ENCODE measurements at places on chromosomes 7 and 10.

- peak; percentile 9 for DNase-seq
Observed at GRCh38 chr7:77799078-77799964, 748 bp downstream of the PHTF2 start.

DNA sequence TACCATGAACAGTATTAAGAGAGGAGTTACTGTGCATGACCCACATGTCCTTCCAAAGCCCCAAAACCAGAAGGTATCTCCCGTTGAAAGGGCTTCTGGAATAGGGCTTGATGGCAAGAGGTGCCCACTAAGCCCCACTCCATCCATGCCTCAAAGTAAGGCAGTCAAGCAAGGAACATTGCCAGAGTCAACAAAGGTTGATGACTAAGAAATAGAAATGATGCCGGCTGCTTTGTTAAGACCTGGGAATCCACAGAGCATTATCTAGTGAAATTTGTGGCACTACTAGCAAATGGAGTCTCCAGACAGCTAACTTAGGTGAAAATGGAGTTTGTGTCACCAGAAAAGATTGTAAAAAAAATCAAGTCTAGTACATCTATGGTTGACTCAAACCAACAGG lies 6.2 kb downstream of the SFR1 start:
- DNase-seq, result no peak

DNA sequence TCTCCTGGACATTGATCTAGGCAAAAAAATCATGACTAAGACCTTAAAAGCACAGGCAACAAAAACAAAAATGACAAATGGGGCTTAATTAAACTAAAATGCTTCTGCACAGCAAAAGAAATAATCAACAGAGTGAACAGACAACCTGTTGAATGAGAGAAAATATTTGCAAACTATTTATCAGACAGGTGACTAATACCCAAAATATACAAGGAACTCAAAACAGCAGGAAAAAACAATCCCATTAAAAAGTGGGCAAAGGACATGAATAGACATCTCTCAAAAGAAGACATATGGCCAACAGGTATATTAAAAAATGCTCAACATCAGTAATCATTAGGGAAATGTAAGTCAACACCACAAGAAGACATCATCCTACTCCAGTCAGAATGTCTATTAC lies 166.8 kb downstream of the MTERF1 start:
- DNase-seq, result no peak

DNA sequence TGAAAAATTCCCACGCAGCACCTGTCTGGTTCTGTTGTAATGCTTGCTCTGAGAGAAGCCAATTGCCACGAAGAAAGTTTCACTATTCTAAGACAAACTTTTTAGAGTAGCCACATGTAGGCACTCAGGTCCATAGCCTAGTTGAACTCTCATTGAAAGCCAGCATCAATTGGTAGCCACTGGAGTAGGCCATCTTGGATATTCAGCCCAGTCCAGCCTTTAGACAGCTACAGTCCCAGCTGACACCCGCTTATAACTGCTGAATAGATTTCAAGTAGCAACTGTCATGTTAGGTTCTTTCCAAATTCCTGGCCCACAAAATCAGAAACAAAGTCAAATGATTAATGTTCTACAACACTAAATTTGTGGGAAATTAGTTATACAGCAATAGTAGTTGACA lies 31.6 kb downstream of the CUBN start:
- no peak for DNase-seq

GRCh38 chr7:157401567-157402387 lies 65.0 kb downstream of the DNAJB6 start:
- DNase-seq, result no peak

- DNase-seq, result no peak
Observed at GRCh38 chr10:69901628-69902505, 100.2 kb downstream of the COL13A1 start.

DNA sequence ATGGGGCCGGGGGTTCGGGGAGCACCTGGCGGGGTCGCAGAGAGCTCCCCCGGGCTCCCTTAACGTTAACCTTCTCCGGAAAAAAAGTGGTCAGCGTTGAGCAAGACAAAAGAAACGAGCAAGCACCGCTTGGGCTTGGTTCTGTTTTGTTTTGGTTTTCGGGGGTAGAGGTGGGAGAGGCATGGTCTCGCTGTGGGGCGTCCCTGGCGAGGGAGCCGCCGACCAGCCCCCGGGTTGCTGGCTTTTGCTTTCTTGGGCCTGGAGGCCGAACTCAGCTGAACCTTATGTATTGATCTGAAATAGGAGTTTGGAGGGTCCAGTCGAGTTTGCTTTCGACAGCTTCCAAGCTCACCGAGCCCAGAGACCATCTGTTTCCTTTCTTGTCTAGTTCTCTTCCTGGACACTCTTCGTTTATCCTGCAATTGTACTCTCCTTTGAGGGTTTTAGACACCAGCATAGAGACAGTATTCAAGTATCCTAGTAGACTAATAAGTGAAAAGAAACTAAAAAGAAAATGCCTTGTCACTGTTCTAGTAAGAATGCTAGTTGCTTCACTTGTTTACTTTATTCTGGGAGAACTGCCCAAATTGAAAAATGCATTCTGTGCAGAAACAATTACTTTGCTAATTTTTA lies 980 bp downstream of the FHIP2A start:
- DNase-seq, result no peak

- DNase-seq, result no peak
Observed at GRCh38 chr10:3720228-3721019, 64.6 kb downstream of the KLF6 start.
